ENCODE measurements at places on chromosomes 6 and 20.

- DNase-seq, result no peak
These were observed 84.2 kb downstream of the MYB start for GRCh38 chr6:135265278-135265677.

GRCh38 chr6:25026723-25027122, 91.0 kb upstream of the RIPOR2 start:
- DNase-seq, result peak; percentile 46

DNA sequence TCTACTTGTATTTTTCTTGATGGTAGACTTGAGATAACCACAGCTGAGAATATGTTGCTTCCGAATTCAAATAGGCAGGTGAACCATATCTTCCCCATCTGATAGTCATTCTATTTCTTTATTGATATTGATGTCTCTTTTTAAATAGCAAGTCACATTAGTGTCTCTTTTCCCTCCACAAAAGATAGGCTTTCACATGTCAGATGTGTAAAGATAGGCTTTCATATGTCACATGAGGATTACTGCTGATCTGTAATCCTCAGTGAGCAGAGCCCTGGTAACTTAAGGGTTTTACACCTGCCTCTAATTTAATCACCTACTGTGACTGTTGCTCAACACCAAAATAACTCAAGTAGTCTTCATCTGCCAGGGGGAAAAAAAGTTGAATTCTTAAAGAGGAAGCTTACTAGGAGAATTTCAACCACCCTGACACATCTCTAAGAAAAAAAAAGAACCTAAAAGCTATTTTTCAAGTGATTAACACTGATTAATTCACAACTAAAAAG, 45.3 kb upstream of the TRDN start:
- DNase-seq, result no peak

DNA sequence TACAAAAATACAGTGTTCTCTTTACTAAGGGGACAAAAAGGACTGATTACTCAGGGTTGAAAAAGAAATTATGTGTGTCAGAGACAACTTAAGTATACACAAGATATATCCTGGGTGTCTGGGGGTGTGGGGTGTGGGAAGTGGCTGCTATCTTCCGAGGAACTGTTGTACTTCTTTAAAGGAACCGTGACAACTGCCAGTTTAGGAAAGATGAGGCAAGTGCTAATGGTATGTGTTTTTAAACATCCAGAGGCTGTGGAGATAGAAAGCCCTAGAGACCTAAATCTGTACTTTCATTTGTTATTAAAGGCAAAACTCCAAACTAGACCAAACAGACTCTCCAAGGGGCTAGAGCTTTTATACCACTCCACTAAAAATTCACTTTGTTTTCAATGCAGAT, 95.6 kb downstream of the SNAP25 start:
- no peak for DNase-seq

DNA sequence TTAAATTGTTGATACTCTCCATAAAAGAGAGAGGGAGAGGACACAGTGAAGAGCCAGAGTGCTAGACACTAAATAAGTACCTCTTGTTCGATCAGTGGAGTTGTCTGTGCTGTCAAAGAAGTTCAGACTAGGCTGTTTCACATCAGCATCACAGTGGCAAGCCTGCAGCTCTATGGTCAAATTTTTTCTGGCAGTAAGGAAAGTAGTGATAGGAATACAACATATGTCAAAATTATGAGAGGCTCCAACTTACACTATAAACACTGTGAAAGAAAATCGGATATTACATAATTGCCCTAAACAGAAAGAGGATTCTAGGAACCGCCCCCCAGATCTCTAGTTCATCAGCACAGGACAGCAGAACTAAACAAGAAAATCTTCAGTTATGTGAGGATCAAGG, 23.1 kb downstream of the DNAH8 start:
- no peak for DNase-seq

- DNase-seq, result no peak
These were observed 296.9 kb upstream of the SGK1 start for GRCh38 chr6:134614606-134615485.

DNA sequence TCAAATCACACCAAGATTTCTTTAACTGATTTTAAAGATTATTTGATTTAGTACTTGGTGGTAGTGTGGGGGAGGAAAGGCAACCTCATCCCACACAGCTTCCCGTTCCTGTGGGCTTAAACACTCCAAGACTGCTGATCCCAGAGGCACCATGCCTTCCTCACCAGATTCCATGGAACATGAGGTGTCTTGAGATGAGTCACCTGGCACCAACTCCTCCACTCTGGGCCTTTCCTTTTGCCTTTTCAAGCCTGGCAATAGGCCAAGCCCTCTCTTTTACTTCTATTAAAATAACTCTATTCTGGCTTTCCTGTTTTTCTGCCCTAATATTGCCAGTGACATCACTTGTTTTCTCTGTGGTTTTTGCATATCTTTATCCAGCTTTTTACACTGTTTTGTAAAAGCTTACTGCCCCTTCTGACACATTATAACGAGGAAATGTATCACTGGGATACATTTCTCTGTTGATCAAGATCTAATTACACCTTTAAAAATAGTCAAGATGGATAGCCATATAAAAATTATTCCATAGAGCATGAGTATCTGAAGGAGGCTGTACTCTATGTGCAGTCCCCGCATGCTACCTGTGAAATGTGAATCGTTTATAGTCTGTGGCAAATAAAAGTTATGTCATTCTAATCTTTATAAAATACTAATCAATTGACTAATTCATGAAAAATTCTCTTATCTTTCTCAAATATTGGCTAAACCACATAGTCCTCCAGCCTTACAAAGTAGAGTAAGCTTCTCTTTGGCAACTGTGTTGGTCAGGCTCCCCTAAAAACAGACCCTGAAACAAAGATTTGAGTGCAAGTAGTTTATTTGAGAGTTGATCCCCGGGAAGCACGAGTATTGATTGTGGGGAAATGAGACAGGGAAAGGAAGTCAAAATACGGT, 257.8 kb upstream of the KCNQ5 start:
- no peak for DNase-seq

DNA sequence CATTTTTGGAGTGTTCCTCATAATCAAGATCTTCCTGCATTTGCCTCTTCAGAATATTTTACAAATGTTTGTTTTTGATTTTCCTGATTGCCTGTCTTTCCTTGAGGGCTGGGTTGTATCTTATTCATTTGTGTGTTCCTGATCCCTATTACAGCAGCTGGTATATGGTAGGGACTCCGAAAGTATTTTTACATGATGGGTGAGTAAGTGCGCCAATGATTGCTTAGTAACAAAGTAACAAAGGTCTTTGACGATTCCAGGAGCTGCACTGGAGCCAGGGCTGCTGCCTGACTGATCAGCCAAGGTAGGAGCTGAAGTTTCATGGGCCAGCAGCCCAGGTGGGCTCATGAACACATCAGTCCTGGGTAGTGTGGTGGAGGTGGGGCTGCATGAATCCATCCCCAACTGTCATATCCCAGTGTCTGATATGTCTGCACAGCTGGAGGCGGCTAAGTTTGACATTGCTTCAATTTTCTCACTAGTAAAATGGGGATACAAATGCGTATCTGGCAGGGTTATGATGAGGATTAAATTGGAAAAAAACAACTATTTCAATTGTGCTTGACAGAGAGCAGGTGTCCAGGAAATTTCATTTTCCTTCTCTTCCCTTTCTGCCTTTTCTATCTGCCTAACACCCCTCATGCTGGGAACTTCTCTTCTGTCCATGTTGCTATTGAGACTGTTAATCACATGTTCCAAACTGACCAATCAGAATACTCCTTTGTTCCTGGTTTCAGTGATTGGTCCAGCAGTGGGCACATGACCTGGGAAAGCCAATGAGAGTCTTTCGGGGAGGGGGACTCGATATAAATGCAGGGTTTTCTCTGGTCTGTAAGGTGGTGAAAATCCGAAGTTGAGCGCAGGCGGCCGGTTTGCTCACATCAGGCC, 90.7 kb downstream of the CDH26 start:
- DNase-seq, result no peak

GRCh38 chr6:20024316-20024673, 187.1 kb downstream of the ID4 start:
- DNase-seq, result no peak

DNA sequence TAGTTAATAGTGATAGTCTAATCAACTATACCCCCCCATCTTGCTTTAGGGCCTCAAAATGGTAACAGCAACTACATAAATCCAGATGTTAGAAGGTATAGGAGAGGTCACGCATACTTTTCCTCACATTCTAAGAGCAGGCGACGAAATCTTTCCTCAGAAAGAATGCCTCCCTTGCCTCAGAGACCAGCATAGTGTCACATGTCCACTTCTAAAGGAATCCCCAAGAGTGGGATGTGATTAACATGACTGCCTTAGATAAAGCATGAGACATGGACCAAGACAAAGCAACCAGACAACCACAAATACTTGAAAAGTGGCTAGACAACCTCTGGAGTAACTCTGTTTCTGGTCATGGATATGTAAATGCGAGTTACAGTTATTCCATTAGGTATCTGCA, 710.7 kb downstream of the EYS start:
- DNase-seq, result no peak

DNA sequence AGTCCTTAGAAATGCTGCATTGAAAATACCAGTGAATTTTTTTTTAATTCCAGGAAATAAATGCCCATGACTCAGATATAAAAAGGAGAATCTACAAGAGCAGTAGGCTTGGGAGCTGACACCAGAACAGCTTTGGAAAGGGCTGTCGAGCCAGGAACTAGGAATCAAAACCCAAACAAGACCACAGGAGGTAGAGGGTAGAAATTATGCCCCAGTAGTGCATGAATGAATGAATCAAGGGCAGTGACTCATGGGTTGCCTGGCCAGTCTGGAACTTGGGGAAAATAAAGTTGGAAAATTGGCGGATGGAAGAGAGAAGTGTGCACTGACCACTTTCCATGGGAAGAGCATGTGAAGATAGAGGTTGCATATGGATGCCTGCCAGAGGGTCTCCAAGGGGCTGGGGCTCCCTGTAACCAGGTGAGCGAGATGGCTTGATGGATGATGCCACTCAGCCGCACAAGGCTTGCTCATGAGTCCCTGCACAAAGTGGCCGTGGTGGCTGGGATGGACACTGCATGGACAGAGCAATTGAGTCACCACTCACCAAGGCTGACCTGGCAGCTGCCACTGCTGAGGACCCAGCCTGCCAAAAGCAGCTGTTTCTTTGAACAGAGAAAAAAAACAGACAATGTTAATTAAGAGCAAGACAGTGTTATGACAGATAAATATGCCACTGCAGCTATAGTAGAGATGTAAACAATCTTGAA, 15.2 kb upstream of the MCCD1 start:
- DNase-seq, result no peak

GRCh38 chr20:17612992-17613327, 43.1 kb downstream of the DSTN start:
- no peak for DNase-seq

DNA sequence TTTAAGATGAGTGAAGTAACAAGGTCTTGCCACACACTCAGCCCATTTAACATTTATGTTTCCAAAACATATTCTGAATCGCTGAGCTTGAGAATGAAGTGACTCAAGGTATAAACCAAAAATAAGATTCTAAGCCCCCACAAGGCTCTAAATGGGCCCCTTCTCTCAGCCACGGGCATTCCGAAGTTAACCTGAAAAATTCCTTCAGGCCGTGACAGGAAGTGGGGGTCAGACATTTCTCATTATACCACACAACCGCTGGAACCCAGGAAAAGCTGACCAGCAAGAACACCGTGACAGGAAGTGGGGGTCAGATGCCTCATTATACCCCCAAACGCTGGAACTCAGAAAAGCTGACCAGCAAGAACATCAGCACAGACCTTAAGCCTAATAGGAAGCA, 247.9 kb downstream of the ERMARD start:
- no peak for DNase-seq

DNA sequence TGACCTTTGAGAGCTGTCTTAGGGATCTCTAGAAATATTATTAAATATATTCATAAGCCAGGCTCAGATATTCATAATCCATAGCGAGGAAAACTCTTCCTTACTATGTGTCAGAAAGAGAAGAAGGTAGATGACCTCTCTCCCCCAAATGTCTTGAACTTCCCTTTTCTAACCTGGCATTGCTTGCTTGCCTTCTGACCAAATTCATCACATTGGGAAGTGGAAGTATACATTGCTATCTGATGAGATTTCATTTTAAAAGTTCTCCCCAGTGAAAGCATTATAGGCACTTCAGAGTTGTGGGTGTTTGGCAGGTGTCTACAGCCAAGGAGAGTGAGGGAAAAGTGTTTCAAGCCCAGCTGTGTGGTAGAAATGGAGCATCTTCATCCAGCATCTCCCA, 197.3 kb downstream of the ZFAND3 start:
- DNase-seq, result peak; percentile 40

DNA sequence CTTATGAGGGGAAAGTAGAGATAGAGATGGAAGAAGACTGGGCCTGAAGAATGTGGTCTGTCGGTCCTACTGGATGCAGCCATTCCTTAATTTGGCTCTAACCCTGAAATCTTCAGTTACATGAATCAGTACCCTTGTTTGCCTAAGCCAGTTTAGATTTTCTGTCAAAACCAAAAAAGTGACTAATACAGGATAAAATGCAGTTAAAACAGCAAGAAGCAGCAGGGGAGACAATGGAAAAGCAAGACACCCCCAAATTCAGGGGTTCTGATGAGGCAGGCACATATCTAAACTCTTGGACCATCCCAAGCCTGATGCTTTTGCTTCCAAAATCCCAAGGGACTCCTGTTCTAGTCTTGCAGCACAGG, 17.4 kb upstream of the UBE2V1 start:
- no peak for DNase-seq

DNA sequence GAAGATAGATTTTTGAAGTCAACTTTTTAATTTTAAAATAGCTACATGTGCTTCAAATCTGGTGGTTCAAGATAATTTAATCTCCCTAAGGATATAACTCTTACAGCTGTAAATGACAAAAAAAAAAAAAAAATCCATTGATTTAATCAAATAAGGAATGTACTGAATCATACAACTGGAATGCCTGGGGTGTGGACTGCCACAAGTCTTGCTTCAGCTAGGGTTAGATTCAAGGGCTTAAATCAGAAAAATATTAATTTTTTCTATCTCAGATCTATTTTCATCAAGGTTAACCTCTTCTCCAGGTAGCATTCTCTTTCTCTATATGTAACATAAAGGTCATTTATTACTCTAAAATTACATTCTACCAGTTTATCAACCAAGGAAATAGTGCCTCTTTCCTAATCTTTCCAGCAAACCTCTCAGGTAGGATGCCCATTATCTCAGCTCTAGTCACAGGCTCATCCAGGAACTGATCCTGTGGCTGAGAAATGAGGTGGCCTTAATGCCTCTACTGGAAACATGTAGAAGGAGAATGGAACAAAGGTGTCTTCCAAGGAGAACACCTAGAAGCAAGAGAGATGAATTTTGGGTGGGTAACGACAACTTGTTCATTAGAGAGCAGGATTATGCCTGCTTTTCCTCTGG, 466.9 kb downstream of the CBLN4 start:
- DNase-seq, result no peak

- no peak for DNase-seq
These were observed 57.6 kb upstream of the SYNDIG1 start for GRCh38 chr20:24411834-24412216.

- no peak for DNase-seq
These were observed 15.9 kb upstream of the MDFI start for GRCh38 chr6:41622206-41622988.

- peak; percentile 83 for DNase-seq
These were observed 23.9 kb upstream of the MICB start for GRCh38 chr6:31473780-31474761.
